HCEC 1CT (cell line): ENCODE measurements at places on chromosomes 7 and 10.
A peak's percentile ranks its signal among the peaks of the same experiment; 100 is the strongest.

- no peak for DNase-seq
Observed at GRCh38 chr7:6553448-6554044, 2.3 kb upstream of the GRID2IP start.

GRCh38 chr7:6106140-6106904, 75.1 kb downstream of the ANKRD61 start:
- peak; percentile 32 for DNase-seq

DNA sequence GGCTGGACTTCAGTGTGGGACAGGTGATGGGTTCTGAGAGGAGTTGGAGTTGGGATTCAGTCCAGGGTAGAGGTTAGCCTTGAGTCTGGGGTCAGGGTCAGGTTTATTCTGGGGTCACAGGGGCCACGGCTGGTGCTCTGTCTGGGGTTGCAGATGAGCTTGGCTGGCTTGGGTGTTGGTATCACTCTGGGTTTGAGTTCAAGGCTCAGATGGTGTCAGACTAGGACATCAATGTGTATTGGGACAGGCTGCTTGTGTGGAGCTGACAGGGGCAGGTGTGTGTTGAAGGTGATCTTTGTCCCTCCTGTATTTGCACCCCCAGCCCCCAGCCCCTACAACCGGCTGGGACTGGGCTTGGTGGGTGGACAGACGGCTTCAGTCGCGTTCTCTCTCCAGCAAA, 26.8 kb downstream of the TMEM270 start:
- DNase-seq, result no peak

DNA sequence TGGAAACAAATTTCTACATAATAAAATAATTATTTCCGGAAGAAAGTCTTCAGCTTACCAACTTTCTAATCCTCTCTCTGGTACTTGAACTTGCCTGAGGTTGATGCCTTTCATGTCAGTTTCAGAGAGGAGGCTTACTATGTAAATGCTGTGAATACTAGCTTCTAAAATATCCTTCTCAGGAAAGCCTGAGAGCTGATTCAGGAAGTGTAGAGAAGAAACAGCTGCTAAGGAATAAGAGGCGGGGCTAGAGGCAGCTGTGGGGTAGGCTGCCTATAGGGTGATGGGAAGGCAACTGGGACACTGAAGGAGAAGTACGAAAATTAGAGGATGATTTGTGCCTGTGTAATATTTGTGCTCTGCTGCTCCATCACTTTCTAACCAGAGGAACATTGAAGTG, 69.3 kb downstream of the AVL9 start:
- peak; percentile 62 for DNase-seq

- DNase-seq, result no peak
Observed at GRCh38 chr10:133420579-133420978, 3.8 kb downstream of the SPRN start.

DNA sequence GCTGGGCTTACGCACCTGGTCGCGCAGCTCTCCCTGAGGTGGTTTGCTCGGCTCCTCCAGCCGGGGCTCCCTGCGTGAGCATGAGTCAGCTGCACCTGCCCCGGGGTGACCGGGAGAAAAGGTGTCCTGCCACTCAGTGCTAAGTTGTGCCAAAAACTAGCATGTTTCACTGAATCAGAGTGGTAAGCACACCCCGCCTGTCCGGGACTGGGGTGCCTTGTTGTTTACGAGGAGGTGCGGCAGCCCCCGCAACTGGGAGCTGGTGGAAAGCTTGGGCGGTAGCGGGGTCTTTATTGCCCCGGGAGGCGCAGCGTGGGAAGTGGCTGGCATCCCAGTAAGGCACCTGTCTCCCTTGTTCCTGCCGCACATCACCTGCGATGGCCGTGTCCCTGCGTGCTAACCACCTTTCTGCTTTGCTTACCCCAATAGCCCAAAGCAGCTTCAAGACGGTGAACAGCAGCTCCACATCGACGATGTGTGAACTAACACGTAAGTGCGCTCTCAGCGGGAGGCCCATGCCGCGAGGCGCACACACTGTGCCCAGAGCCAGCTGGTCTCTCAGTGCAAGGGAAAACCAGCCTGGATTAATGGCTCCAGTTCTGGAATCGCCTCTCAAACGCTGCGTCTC, 506.6 kb upstream of the FOXK1 start:
- DNase-seq, result no peak

GRCh38 chr10:103709341-103709920, 145.9 kb downstream of the SH3PXD2A start:
- DNase-seq, result peak; percentile 52

DNA sequence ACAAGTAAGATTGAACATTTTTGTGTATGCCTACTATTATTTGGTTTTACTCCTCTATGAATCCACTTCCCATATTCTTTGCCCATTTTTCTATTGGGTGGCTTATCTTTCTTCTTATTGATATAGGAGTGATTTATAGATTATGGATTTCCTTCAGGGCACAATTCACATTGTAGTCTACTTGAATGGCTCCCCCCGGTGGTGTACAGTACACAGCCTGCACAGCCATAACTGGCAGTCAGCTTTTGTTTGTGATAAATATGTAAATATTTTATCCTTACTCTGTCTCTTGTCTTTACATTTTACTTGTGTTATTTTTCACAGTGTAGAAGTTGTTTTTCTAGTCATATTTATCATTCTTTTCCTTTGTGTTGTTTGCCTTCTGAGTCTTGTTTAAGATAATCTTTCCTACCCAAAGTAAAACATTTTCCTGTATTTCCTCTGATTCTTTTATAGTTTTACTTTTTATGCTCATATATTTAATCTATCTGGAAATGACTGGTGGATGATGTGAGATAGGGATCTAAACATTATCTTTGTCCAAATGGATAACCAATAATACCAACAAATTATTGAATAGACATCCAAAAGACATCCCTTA, 23.9 kb upstream of the CALD1 start:
- peak; percentile 35 for DNase-seq

DNA sequence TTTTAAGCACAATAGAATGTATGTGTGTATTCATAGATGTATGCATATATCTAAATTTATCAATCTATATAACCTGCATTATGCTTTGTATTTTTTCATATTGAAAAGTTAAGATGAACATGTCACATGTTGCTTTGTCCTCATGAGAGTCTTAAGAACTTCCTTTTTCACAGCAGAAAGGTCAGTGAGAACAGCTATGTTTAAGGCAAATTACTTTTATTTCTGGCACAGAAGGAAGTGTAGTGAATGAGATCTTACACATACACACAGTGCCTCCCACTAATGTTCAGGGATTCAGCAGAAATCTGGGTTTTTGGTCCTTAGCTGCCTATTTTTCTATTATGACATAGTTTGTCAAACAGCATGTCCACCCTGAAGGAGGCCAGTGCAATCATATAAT, 134.8 kb downstream of the TMEM26 start:
- no peak for DNase-seq

- DNase-seq, result no peak
Observed at GRCh38 chr7:38086857-38087256, 91.2 kb upstream of the STARD3NL start.

- no peak for DNase-seq
Observed at GRCh38 chr7:116836911-116837310, 25.5 kb upstream of the CAPZA2 start.

- DNase-seq, result peak; percentile 89
Observed at GRCh38 chr7:97307521-97308108, 190.1 kb downstream of the SDHAF3 start.

GRCh38 chr10:75016325-75016724, 95.1 kb upstream of the SAMD8 start:
- DNase-seq, result no peak

- DNase-seq, result peak; percentile 63
Observed at GRCh38 chr7:43585562-43585961, 2.7 kb downstream of the STK17A start.

DNA sequence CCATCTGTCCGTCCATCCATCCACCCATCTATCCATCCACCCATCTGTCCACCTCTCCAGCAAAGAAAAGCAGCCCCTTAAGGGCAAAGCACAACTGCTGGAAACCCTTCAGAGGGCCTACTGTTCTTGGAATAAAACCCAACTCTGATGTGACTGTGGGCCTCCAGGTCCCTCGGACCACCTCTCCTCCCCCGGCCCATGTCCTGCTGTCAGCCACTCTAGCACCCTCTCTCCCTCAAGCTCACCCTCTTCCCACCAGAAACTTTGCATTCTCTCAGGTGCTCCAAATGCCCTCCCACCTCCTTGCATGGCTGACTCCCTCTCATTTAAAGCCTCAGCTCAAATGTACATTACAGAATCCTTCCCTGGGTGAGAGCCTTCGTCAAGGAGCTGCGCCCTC, 110.3 kb downstream of the ARHGAP22 start:
- no peak for DNase-seq

DNA sequence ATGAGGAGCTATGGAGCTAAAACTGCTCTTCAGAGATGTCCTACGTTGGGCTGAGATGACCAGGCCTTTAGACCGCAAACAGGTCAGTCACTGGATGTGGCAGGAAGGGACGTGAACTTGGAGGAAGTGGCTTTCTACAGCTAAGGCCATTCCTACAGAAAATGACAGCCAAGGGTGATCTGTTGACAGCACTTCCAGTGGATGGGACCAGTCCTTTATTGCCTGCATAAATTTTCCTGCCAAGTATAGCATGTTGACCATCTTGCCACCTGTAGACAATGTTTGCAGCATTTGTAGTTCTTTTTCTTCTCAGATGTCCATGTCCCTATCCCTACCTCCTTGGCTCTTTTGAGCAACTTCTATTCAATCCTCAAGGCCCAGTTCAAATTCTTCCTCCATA, 3.4 kb downstream of the LIPM start:
- DNase-seq, result no peak

DNA sequence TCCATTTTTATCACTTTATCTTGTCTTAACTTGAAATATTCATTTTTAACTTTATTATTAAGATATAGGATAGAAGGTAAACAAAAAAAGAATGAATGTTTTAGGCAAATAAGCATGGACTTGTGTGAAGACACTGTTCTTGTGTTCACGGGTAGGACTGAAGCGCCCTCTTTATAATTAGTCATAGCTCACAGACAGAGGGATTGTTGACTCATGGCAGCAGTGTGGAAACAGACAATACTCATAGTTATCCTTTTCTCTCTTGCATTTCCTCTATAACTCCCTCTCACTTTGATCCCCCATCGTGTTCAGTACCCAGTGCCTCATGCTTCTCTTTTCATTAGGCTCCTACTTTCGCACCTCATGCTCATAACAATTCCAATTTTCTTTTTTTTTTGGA, 731.8 kb downstream of the PHTF2 start:
- peak; percentile 81 for DNase-seq

DNA sequence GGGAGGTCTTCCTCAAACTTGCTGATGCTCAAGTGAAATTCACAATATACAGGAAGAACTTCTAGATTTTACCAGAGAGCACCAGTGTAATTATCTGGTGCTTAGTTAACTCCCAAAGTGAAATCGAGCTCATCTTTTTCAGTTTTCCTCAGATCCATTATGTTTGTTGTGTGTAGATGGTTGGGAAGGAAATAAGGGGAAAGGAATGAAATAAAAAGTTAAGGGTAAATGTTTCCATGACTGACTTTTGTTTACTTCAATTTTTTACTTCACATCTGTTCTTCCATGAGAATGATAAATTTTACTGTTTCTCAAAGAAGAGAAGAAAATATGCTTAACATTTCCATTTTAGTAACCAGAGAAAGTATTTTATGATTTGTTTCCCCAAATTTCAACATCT, 21.3 kb downstream of the FAM107B start:
- DNase-seq, result no peak

GRCh38 chr10:15144788-15145187, 23.7 kb downstream of the NMT2 start:
- DNase-seq, result peak; percentile 83

GRCh38 chr7:14073988-14074387, 84.5 kb upstream of the ETV1 start:
- DNase-seq, result no peak

GRCh38 chr7:141014125-141014523, 628 bp downstream of the MRPS33 start:
- no peak for DNase-seq

- DNase-seq, result no peak
Observed at GRCh38 chr7:156026076-156026600, 213.9 kb upstream of the SHH start.

GRCh38 chr7:27901028-27901760, 161.2 kb downstream of the TAX1BP1 start:
- DNase-seq, result peak; percentile 54

GRCh38 chr7:34567906-34568305, 90.1 kb upstream of the NPSR1 start:
- DNase-seq, result no peak

- peak; percentile 88 for DNase-seq
Observed at GRCh38 chr10:60312818-60313588, 76.7 kb downstream of the ANK3 start.
